Immature natural killer cell (primary cell): ENCODE measurements at places on chromosomes 3 and 15.

DNA sequence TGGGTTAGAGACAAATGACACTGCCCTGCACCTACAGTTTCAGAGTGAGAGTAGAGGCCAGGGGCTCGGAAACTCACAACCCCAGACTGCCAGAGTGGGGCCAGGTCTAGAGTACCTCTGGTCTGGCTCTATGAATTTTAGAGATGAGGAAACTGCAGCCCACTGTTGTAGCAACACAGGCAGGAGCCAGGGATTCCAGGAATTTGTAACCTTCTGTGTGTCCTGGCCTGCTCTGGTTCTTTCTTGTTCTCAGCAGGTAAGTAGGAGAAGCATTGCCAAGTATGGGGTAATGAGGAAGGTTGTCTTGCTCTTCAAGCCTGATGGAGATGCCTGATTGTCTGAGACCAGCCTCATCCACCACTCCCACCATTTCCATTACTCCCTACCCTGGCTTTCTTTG, 221.8 kb downstream of the UACA start:
- H3K36me3 ChIP-seq, result no peaks in the 10 kb centered on the region
- peaks cover 2% of the 10 kb centered on the region for H3K27me3 ChIP-seq
- no peak for DNase-seq

- H3K4me3 ChIP-seq, result no peak overlapping the region
- H3K4me1 ChIP-seq, result no peaks in the 10 kb centered on the region
- H3K36me3 ChIP-seq, result no peaks in the 10 kb centered on the region
- H3K27ac ChIP-seq, result no peak overlapping the region
- peaks cover 2% of the 10 kb centered on the region for H3K27me3 ChIP-seq
These were observed 102.0 kb upstream of the BNIP2 start for GRCh38 chr15:59791079-59791478.

- no peaks in the 10 kb centered on the region for H3K36me3 ChIP-seq
- no peak overlapping the region for H3K4me3 ChIP-seq
- no peaks in the 10 kb centered on the region for H3K4me1 ChIP-seq
These were observed 48.5 kb upstream of the CHST2 start for GRCh38 chr3:143070977-143071551.

DNA sequence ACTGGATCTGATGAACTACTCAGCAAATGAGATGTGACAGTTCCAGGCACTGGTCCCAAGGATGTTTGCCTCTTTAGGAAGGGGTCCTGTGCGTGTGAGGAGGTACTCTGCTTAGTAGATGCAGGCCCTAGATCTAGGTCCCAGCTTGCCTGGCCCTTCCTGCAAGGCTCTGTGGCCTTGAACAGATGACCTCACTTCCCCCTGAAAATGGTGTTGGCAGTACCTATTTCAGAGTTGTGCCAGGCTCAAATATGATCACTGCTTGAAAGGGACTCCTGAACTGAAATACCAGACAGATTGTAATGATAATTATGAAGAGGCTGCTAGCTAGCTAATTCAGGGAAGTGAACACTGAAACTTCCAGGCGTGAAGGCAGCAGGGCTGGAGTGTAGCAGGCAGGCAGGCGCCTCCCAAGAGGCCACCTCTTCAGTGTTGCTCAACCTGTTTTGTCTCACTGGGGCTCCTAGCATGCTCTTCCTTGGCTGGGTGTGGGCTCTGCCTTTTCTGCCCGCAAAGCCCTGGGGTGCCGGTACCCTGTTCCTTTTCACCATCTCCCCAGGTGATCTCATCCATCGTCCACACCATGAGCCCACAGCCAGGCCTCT, 24.1 kb upstream of the CPNE9 start:
- no peak overlapping the region for H3K4me3 ChIP-seq
- peaks cover 31% of the 10 kb centered on the region for H3K36me3 ChIP-seq
- no peak overlapping the region for H3K27ac ChIP-seq
- no peaks in the 10 kb centered on the region for H3K27me3 ChIP-seq

DNA sequence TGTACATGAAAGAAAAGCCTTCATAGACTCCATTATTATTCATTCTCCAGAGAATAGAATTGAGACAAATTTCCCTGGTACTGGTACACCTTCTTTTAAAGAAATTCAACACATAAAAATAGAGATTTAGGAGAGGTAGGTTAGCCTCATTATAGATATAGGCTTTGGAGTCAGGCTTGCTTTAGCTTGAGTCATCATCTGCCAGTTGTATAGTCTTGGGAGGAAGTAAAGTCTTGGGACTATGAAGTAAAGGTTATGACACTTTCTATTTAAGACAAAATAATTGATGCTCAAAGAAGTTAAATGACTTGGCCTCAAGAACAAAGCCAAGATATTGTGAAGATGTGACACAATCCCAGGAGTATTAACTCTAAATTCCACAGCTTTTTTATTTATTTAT, 4.3 kb downstream of the HRG start:
- no peak for DNase-seq
- no peak overlapping the region for H3K4me3 ChIP-seq
- H3K4me1 ChIP-seq, result no peaks in the 10 kb centered on the region
- peaks cover 8% of the 10 kb centered on the region for H3K27me3 ChIP-seq
- no peak overlapping the region for H3K27ac ChIP-seq

DNA sequence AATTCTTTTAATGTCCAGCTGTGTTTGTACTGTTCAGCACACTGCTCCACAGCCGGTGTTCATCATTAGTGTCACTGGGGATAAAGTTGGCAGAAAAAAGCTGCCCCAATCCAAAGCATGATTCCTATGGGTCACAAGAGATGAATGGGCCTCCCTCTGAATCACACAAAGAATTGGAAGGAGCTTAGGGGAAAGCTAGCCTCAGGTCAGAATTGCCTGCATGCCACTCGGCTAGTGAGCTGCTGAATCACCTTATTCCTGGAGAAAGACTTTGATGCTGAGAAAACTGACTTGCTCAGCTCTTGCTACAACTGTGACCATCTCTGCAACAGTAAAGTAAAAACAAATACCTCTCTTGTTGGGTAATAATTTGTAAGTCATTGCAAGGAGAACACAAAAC, 3.5 kb downstream of the CCK start:
- no peak for DNase-seq
- H3K4me1 ChIP-seq, result no peaks in the 10 kb centered on the region
- no peak overlapping the region for H3K4me3 ChIP-seq
- H3K27ac ChIP-seq, result no peak overlapping the region
